ENCODE measurements at places on chromosomes 5 and 9.

GRCh38 chr9:119020284-119020683 lies 349.0 kb downstream of the BRINP1 start:
- DNase-seq: no peak

DNA sequence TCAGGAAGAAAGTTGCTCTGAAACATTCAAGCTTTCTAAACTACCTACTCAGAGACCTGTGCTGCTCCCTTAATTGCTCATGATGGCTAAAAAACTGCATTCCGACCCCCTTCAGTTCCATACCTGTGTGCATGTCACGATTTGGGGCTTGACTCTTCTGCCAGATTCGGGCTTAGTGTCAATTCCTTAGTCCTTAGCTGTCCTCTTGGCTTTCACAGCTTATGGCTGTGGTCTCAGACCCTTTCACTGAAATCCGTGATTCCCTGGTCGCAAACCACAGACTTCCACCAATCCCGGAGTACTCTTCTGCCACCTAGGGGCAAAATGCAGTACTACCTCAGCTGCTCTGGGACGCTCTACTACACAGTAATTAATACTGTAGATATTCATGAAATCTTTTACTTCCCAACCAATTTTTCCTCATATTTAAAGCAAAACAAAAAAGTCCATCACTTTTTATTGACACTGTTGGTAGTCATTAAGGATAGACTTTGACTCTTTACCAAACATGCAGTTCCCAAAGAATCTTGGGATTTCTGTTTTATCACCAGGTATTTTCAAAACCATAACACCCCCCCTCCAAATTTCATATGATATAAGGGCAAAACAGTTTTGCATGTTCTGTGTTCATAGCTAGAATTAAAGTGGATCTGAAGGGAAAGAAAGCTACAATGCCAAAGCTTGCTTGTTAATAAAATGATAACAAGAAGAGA lies 617.4 kb downstream of the SLCO4C1 start:
- no peak for DNase-seq

GRCh38 chr5:22488427-22488826 lies 364.7 kb downstream of the CDH12 start:
- DNase-seq: no peak

DNA sequence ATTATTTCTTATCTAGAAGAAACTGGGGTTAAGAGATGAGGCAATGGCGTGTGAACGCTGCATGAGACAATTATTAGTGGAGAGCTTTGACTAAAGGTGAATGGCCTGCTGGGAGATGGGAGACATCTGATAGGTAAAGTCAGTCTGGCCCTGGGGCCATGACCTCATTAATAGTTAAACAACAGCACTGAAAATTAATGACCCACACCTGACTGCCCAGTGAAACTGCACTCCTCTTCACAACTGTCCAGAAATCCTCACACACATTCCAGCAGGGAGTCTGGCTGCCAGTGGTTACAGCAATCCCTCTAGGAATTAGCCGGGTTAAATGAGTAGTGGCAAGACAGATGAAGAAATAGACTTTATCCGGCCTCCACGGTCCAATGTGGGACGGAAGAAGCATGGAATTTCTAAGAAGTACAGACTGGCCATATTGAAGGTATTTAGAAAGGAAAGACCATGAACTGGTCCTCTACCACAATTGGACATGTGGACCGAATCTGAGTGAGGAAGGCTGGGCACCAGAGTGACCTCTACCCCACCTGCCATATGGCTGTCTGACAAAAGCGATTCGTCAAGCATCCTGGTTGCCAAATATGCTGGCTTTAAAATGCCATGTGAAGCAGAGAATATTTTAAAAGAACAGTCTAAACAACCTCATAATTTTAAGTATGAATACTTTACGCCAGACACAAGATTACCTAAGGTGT lies 138.4 kb downstream of the EFNA5 start:
- DNase-seq: no peak

DNA sequence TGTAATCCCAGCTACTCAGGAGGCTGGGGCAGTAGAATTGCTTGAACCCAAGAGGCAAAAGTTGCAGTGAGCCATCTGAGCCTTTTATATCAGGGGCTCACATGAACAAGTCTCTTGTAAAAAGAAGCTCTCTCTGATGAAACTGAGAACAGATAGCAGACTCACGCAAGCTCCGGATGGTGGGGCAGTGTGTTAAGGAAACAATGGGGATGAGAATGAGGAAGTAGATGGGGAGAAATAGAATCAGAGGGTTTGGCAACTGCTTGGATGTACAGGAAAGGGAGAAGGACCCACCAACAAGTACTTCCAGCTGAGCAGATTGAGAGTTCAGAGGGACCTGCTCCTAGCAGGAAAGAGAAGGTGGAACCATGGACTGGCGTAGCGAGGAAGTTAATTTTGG lies 18.6 kb downstream of the TMEM252 start:
- no peak for DNase-seq

DNA sequence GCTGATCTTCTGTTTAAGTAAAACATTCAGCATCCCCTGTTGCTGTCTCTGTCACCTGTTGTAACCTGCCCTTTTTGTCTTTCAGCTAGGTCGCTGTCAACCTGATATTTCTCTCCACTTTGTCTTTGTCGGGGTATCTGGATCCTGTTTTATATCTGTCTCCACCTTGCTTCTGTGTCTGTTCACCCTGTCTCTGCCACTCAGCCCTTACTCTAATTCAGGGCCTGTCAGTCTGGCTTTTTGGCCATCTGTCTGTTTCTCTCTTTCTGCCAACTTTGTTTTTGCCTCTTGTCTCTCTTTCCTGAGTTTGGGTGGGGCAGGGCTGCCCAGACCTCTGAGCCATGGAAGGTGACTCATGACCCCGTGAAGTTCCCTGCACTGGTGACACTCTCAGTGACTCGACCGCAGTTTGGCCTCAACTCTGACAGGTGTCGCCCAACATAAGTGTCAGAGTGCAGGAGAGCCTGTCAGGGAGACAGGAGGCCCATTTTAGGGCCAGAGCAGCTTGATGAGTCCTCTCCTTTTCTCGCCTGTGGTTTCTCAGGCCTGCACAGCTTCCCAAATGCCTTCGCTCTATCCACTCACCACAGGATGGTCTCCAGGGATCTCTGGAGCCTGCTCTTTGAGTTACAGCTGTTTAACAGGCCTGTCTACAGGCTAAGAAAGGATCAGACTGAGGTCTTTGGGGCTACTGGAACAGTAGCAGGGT lies 868 bp downstream of the ZBTB43 start:
- DNase-seq: no peak

DNA sequence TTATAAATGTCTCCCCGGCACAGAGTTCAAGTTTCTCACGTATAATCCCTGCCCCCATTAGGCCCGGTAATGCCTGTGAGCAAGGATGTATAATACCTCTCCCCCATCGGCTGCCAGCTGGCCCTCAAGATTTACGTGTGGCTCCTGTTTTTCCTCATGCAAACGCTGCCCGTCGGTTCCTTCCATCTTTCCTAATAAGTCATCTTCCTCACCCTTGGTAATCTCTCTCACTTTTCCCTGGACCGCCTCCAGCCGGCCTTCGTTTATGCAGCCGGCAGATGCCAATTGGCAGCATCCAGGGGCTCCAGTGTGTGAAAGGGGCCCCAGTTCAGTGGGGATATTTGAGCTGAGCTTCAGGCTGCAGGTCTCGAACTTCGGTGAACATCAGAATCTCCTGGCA lies 86.5 kb upstream of the NEURL1B start:
- DNase-seq: no peak

DNA sequence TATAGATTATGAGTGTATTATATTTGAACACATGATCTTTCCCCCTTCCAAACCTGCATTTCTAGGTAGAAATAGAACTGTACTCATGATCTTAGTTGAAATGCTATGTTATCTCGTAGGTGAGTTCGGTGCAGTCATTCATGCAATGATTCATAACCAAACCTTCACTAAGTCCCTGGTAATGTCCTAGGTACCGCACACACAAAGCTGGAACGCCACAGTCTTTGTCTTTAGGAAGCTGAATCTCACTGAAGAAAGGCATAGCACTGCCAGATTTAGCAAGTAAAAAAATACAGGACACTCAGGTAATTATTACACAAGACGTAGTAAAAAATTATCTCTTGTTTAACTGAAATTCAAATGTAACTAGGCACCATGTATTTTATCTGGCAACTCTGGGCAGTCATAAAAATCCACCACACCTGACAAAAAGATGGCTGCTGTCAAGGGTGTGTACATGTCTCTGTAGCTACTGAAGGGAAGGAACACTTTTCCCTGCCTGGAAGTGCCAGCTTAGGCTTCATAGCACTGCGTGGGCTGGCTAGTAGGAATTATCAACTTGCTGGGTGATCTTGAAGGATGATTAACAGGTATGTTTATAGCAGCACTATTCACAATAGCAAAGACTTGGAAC lies 28.0 kb upstream of the TXN start:
- DNase-seq: no peak

GRCh38 chr9:133471551-133472276 lies 7.2 kb downstream of the SLC2A6 start:
- no peak for DNase-seq

DNA sequence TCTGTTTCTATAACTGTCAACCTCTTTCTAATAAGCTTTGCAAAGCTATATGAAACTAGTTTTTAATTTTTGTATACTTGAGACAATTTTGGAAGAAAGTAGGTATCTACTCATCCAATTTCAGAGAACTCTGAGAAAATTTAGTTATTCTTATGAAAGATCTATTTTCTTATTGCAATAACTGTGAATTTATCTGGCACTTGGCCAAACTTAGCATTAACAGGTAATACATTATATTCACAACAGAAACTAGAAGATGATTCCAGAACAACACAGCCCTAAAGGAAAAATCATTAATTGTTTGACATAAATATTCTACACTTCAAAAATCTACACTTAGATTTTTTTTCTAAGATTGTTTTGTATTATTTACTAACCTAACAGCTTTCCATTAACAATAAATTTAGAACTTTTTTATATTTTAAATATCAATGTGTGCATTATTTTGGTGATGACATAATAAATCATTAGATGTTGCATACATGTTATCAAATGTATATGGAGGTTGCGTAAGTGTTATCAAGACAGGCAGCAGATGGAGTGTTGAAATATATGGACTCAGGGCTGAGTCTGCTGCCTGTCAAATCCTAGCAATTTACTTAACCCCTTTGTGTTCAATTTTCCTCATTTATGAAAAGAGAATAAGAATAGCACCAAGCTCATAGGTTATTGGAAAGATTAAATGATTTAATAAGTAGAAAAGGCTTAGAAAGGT lies 141.8 kb downstream of the MUSK start:
- DNase-seq: no peak

GRCh38 chr5:175788155-175788787 lies 83.1 kb upstream of the CPLX2 start:
- no peak for DNase-seq

- no peak for DNase-seq
Measured at GRCh38 chr9:8351436-8351835, 551.9 kb upstream of the DMAC1 start.

DNA sequence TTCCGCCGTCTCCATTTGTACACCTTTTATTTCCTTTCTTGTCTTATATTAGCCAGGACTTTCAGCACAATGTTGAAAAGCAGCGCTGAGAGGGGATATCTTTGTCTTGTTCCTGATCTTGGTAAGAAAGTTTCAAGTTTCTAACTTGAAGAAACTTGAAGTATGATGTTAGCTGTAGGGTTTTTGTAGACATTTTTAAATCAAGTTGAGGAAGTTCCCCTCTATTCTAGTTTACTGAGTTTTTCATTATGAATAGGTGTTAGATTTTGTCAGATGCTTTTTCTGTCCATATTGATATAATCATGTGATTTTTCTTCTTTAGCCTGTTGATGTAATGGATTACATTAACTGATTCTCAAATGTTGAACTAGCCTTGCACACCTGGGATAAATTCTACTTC lies 425.7 kb downstream of the PIK3R1 start:
- DNase-seq: no peak

- DNase-seq: no peak
Measured at GRCh38 chr5:11596185-11596584, 308.1 kb downstream of the CTNND2 start.

- DNase-seq: no peak
Measured at GRCh38 chr9:71355884-71356283, 234.5 kb upstream of the TRPM3 start.

DNA sequence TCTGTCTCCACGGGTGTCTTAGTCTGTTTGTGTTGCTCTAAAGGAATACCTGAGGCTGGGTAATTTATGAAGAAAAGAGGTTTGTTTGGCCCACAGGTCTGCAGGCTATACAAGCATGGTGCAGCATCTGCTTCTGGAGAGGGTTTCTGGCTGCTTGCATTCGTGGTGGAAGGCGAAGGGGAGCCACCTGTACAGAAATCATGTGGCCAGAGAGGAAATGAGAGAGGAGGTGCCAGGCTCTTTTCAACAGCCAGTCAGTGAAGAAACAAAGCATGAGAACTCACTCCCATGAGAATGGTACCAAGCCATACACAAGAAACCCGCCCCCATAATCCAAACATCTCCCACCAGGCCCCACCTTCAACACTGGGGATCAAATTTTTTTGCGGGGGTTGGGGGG lies 53.4 kb downstream of the PFDN1 start:
- no peak for DNase-seq

GRCh38 chr5:36624277-36624676 lies 17.9 kb downstream of the SLC1A3 start:
- DNase-seq: no peak

GRCh38 chr5:138876811-138877210 lies 1.7 kb upstream of the LRRTM2 start:
- DNase-seq: no peak

- DNase-seq: no peak
Measured at GRCh38 chr9:134242706-134243105, 78.3 kb upstream of the RNU6ATAC start.

GRCh38 chr5:59188419-59189225 lies 605.7 kb downstream of the RAB3C start:
- no peak for DNase-seq

GRCh38 chr5:133056891-133057290 lies 5.1 kb downstream of the HSPA4 start:
- DNase-seq: no peak

DNA sequence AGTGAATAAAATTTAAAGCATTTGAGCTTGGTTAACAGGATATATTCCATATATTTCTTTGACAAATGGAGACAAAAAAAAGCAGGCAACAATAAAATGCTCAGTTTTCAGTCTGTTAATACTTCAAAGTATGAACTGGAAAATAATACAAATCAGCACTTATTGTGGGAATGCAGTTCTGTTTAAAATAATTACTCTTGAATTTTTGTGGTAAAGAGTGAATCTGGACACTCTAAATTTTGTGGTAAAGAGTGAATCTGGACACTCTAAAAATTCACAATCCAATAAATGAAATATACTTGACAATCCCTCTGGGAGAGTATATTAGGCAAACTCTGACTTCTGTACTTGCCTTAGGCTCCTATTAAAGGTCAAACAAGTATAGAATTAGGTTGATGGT lies 141.9 kb upstream of the RASA1 start:
- no peak for DNase-seq

GRCh38 chr5:62985749-62986148 lies 407.1 kb downstream of the LRRC70 start:
- DNase-seq: no peak
